ENCODE measurements at places on chromosomes 7 and 10.
A peak's percentile ranks its signal among the peaks of the same experiment; 100 is the strongest.

- no peak for DNase-seq
Observed at GRCh38 chr7:125061-125475, 67.3 kb upstream of the FAM20C start.

DNA sequence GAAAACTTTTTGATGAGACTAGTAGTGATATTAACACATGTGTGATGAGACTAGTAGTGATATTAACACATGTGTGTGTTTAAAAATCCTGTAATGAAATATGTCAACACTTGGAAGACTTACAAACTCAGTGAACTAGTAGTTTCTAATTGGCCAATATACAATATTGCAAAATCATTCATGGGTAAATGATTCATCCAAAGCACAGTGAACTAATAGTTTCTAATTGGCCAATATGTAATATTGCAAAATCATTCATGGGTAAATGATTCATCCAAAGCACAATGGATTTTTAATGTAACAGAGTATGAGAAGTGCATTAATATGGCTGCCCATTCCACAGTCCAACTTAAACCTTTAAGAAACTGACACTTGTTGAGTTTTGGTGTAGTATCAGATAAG lies 77.8 kb downstream of the ATAD1 start:
- DNase-seq = no peak

GRCh38 chr10:23834091-23834490 lies 374.8 kb upstream of the KIAA1217 start:
- no peak for DNase-seq

GRCh38 chr7:26390016-26390415 lies 98.4 kb downstream of the SNX10 start:
- no peak for DNase-seq

DNA sequence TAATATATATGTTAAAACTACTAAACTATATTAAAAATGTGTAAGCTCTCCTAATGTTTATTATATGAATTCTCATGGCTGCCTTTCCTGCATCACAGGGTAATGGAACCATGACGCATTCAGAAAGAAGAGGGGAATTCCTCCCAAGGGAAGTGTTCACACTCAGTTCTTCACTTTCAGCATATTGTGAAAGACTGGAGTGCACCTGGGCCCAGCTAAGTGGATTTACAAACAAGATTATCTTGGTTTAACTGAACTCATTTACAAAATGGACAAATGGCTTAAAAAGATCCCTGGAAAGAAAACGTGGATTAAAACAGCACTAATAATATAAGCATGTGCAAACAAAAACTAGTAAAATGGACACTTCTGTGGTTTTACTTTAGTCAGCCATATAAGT lies 149.8 kb downstream of the DOCK4 start:
- DNase-seq = peak; percentile 29

GRCh38 chr7:66279912-66280311 lies 74.8 kb downstream of the TPST1 start:
- no peak for DNase-seq

GRCh38 chr10:96513305-96513697 lies 425 bp downstream of the TLL2 start:
- no peak for DNase-seq

DNA sequence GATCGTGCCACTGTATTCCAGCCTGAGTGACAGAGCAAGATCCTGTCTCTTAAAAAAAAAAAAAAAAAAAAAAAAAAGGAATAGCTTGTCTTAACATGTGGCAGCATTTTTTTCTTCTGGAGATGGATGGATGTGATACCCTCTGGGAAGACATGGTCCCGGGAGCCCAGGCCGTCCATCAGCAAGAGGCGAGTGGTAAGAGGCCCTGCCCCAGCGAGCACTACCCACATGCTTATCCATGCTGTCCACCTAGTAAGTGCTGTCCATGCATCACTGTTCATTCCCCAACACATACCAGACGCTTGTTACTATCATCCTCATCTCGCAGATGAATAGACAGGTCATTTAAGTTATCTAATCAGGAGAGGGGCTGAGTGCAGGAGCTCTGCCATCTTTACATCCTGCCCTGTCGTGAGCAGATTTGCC lies 12.9 kb downstream of the ATP6V1F start:
- DNase-seq = no peak

GRCh38 chr7:134101716-134102115 lies 25.4 kb upstream of the LRGUK start:
- DNase-seq = no peak

DNA sequence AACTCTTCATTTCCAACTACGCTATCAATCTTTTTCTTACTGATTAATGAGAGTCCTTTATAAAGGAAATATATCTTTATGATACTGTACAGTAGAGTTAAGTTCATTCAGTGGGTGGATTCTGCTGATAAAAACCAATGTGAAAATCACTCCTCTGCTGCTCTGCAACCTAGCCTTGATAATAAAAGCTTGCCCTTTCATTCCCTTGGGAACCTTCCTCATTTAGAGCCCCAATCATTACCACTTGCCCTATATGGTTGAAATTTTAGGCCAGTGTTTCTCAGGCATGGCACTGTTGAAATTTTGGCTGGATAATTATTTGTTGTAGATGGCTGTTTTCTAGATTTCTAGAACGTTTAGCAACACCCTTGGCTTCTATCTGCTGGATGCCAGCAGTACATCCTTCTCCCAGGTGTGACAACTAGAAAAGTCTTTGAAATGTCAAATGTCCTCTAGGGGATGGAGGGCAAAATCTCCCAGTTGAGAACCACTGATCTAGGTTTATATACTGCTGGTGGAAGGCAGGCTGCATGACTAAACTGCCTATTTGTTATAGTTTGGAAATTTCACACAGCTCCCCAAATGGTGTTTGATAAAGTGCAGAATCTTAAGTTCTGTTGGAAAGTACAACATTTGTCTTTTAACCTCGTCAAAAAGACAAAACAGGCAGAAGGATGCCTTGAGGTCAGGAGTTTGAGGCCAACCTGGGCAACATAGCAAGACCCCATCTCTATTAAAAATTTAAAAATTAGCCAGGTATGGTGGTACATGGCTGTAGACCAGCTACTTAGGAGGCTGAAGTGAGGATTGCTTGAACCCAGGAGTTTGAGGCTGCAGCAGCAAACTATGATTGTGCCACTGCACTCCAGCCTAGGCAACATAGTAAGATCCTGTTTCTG lies 8.9 kb upstream of the SIRT1 start:
- no peak for DNase-seq

GRCh38 chr7:105438847-105439173 lies 50.1 kb upstream of the SRPK2 start:
- no peak for DNase-seq

GRCh38 chr10:73586583-73586984 lies 4.6 kb downstream of the USP54 start:
- DNase-seq = peak; percentile 47

DNA sequence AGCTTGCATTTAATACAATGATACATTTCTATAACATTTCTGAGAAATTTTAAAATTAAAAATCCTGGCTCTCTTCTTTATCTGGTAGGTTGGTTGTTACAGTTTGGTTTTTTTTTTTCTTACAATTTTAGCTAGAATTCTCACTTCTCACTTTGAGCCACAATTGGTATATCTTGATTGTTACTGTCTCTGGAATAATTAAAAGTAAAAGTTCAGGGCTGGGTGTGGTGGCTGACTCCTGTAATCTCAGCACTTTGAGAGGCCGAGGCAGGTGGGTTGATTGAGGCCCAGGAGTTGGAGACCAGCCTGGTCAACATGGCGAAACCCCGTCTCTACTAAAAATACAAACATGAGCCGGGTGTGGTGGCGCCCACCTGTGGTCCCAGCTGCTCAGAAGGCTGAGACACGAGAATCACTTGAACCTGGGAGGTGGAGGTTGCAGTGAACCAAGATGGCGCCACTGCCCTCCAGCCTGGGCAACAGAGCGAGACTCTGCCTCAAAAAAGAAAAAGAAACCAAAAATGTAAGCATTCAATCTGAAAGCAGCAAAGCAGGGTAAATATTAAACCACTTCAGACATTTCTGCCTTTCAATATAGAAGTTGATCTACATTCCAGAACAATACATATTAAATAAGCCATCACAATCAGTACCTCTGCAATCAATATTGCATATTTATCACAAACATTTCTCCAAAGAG lies 88.6 kb upstream of the PFKP start:
- DNase-seq = no peak

DNA sequence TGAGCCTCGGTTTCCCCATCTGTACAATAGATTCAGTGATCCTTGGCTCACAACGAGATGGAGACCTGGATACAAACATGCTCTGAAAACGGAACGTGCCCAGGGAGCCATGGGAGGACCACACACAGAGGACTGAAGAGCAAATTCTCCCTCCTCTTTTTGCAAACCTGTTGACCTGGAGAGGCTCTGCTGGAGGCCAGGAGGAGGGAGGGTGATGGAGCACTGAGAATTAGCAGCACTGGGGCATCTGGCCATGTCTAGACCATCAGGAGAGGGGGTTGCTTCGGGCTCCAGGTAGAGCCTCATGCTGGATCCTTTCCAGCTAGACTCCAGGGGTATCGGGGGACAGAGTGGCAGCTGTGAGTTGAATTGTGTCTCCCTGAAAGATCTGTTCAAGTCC lies 97.4 kb upstream of the GPR26 start:
- DNase-seq = no peak

- no peak for DNase-seq
Observed at GRCh38 chr10:121460733-121461132, 137.5 kb downstream of the FGFR2 start.

- no peak for DNase-seq
Observed at GRCh38 chr7:40219917-40220316, 85.1 kb downstream of the SUGCT start.

DNA sequence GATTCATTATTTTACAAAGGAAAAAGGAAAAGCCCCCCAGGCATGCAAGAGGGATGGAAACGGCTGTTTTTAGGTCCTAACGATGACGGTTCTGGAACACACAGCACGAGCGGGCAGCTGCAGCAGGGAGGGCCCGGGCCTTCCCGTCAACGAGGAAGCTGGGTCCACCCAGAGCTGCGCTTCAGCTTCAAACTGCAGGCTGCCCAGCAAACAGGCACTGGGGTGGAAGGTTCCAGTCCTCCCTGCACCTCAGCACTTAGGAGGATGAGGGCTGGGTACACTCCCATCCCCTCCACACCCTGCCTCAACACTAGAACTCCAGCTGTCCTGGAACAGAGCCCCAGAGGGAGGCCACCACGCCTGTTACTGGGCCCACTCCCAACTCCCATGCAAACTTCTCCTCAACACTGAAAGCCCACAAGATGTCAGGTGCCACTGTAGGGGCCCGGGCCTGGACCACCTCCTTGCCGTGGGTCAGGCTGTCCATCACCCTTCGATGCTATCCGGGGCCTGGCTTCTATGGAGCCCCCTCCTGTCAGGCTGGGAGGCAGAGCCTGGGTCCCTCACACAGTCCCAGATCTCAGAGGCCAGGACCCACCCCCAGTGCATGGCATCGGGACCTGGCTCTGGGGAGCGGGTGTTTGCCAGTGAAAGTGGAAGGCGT lies 33.0 kb downstream of the PAPOLB start:
- no peak for DNase-seq

GRCh38 chr10:125468278-125468677 lies 214.7 kb downstream of the TEX36 start:
- DNase-seq = no peak

DNA sequence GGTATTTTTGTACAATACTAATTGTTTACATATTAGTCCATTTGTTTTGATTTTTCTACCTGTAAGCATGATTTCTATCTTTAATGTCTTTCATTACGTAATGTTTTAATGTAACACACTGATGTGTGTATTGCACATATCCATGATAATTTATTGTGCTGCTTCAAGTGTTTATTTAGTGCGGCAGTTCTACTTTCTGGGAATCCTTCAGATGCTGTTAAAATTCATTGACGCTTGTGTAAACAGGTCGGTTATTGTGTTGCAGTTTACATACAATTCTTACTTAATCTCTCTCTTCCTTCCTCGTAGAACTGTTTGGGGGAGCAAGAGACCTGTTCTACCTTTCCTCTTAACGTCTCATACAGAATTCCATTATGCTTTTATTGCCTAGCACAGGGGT lies 6.9 kb downstream of the TMEM60 start:
- DNase-seq = no peak

DNA sequence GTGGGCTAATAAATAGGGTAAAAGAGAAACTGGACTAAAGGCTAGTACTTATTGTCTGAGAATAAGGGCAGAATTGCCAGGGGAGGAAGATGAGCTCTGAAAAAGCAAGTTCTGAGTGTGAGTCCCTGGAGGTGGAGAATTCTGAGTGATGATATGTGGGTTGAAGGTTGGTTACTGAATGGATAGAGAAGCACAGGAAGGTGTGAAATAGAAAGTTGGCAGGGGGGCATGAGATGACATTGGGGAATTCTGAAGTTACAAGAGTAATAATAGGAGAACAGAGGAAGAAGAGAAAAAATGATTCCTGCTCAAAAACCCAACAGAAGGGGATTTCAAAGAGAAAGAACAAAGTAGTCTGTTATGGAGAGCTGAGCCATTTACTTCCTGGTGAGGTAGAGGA lies 76.9 kb downstream of the PRKCQ start:
- no peak for DNase-seq

- no peak for DNase-seq
Observed at GRCh38 chr10:58013406-58013805, 254.3 kb downstream of the IPMK start.

DNA sequence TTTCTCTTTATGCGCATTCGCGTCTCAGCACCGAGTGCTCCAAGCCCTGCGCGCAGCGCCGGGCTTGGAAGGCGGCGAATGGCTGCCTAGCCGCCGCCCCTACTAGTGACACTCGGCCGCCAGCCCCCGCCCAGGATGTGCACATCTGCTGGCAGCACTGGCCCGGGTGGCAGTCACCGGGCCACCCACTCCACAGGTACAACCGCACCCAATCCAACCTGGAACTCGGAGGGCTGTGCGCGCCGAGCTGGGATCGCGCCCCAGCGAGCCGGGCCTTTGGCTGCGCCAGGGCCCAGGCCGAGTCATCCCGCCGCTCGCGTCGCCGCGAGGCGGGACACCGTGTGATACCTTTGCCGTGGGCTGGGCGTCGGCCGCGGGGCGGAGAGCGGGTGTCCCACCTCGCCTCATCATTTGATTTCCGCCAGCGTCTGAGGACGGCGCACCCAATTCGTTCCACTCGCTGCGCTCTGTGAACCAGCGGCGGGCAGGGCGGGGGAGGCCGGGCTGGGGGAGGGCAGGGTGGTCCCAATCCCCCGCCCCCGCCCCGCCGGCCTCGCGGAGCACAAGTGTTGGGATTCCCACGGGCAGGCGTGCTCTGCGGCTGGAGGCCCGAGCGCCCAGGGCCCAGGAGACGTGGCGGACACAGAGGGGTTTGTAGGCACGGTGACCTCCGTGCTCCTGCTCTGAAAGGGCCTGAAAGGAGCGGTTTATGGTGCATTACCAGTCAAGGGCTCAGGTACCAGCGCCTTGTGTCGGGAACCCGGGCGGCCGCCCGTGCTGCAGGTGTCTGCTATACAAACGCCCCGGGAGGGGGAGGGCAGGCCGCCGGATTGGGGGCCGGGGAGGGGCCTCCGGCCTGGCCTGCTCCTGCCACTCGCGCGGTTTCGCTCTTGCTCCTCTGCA lies 17.8 kb upstream of the PTF1A start:
- DNase-seq = no peak

- DNase-seq = no peak
Observed at GRCh38 chr10:81944609-81945008, 69.6 kb downstream of the NRG3 start.

GRCh38 chr10:7956508-7956907 lies 98.0 kb upstream of the GATA3 start:
- DNase-seq = no peak
